Activated T-helper 9 cell treated with anti-CD3 and anti-CD28 coated beads, Interleukin-2, amount 50 U/mL, for 16 hours (primary cell): ENCODE measurements at places on chromosomes 2 and 18.

DNA sequence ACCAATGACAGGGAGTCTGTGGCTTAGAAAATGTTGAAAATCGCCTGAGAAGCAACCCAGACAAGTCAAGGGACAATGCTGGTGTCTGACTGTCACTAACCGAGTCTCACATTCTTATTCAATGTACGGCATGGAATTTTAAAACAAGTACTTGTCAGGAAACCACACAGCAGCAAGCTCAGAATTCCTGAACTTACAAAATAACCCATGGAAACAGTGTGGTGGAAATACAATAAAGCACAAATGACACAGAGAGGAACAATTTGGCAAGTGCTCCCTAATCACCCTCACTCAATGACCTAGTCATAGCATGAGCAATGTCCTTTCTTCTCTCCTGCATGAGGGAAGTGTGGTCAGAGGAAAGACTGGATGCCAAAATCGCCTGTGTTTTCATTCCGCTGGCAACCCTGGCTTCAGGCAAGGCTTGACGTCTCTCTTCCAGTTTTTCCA lies 154.0 kb downstream of the SATB2 start:
- no peak for DNase-seq

GRCh38 chr2:215461836-215462532 lies 26.1 kb upstream of the FN1 start:
- no peak for DNase-seq

DNA sequence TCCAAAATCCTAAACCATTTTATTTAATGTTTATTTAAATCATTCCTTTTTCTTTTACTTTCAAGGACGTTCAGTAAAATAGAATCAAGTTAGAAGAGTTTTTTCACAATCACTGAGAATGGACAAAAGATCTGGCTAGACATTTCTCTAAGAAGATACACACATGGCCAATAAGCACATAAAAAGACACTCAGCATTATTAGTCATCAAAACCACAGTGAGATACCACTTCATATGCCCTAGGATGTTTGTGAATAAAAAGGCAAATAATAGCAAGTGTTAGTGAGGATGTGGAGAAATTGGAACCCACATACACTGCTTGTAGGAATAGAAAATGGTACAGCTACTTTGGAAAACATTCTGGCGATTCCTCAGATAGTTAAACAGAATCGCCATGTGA lies 76.1 kb downstream of the RHBDD1 start:
- no peak for DNase-seq

- DNase-seq: no peak
These were observed 7.2 kb upstream of the ABCB11 start for GRCh38 chr2:169038338-169038757.

DNA sequence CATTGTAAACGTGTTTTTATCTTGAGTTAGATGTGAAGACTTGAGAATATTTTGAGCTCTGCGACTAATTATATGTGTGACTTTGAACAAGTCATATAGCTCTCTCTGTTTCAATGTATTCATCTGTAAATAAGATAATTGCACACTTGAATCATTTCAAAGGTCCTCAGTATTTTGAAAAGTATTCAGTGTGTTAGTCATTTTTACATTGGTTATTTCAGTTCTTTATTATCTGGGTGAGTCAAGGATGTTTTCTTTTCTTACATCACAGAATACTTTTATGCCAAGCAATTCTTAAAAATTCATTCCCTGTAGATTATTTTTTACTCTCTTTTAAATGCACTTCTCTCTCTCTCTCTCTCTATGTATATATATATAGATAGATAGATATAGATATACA lies 1098.0 kb upstream of the ZEB2 start:
- no peak for DNase-seq

DNA sequence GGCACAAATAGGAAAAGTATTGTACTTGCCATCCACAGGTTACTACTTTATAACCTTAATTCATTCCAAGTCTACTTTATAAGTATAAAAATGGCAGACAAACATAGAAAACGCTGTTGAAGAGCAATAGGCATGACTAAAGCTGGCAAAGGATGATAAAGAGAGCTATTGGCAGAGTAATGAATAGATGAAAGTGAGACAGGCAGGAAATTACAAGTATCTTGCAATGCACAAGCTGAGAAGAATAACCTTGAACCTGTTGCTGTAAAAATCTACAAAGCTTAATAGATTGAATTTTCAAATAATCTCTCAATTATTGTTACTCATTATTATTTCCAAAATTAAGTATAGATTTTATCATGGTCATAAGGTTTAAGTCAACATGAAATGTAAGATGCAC lies 8.8 kb downstream of the PELI1 start:
- no peak for DNase-seq

- no peak for DNase-seq
These were observed 7.8 kb downstream of the EHD3 start for GRCh38 chr2:31241625-31242270.

DNA sequence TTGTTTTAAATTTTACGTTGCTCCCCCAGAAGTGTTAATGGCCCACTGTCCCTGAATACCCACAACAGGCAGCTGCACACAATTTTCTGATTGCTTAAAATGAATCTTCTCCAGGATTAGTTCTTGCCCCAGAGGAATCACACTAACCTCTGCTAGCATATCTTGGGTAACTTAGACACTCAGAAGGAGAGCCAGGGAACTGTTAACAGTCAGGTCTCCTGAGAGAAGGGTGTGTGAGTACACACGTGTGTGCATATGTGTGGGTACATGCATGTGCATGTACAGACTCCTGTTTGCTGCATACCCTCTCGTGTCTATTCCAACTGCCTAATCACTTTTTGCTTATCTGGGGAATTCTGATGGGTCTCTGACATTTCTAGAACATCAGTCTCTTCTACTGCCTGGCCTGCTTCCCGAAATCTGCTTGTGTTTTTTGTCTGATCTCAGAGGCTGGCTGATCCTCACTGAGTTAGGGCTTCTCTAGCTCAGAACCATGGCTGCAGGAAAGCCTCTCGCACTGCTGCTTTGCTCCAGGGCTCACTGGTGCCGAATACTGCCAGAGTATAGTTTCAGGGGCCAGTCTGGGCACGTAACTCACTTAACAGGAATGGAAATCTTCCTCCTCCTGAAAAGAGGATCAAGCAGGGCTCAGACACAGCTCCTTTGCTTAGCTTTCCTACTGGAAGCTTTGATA lies 62.8 kb downstream of the PRELID3A start:
- no peak for DNase-seq
